ENCODE measurements at places on chromosomes 3 and 15.

- no peak for DNase-seq
Observed at GRCh38 chr3:58536501-58537411, at the start of gene ACOX2. ACOX2 (minus strand) TSS chr3:58537190; CDS start chr3:58535106, 2,084 bp downstream.

DNA sequence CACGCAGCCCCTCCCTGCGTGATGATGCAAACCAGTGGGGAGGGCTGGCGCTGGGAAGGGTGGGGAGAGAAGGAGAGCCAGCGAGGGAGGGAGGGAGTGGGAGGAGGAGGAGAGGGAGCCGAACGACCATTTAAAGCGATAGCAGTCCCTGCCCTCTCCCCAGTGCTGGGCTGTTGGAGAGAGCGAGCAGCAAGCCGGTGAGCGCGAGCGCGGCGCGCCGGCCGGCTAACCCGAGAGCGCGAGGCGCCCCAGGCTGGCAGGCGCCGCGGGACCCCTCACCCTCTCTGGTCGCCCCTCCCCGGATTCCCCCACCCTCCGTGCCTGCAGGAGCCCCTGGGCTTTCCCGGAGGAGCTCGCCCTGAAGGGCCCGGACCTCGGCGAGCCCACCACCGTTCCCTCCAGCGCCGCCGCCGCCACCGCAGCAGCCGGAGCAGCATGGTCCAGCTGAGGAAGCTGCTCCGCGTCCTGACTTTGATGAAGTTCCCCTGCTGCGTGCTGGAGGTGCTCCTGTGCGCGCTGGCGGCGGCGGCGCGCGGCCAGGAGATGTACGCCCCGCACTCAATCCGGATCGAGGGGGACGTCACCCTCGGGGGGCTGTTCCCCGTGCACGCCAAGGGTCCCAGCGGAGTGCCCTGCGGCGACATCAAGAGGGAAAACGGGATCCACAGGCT lies at the start of gene GRM7:
Gene GRM7 (plus strand): TSS at position 162 of the 671 bp plus-strand sequence.
- no peak for DNase-seq

- no peak for DNase-seq
Observed at GRCh38 chr3:4504340-4505261, 11.5 kb downstream of the ITPR1 start.

DNA sequence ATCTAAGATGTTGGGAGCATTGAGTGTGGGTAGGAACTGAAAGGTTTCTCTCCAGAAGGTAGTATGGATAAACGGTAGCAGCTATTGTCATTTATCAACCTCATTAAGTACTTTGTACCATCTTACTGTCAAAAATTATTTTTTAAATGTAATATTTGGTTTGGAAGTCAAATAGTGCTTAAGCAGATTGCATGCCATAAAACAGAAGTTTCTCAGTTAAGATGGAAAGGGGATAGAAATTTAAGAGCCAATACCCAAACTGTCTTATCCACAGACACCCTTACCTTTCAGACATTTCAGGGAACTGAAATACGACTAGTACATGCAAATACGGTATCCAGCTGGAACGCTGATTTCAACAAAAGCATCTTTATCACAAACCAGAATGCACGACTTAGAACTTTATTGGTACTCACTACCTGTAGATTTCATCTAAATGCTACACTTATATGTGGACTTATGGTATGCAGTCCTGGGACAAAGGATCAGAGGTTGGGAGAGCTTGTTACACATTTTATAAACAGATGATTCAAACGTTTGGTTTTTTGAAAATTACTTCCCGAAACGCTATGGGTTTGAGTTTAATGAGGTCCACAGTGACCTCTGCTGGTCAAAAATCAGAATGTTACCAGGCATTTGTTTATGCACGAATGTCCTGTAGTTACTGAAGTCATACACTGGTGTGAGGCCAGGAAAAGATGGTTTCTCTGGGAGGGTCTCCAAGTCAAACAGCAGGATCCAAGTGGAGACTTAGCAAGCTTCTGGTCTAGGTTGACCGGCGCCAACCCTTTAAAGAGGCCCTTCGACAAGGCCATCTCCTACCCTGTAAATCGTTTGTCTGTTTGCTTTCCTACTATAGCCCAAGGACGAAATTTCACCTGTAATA lies 45.7 kb upstream of the DUT start:
- peak; percentile 44 for DNase-seq

DNA sequence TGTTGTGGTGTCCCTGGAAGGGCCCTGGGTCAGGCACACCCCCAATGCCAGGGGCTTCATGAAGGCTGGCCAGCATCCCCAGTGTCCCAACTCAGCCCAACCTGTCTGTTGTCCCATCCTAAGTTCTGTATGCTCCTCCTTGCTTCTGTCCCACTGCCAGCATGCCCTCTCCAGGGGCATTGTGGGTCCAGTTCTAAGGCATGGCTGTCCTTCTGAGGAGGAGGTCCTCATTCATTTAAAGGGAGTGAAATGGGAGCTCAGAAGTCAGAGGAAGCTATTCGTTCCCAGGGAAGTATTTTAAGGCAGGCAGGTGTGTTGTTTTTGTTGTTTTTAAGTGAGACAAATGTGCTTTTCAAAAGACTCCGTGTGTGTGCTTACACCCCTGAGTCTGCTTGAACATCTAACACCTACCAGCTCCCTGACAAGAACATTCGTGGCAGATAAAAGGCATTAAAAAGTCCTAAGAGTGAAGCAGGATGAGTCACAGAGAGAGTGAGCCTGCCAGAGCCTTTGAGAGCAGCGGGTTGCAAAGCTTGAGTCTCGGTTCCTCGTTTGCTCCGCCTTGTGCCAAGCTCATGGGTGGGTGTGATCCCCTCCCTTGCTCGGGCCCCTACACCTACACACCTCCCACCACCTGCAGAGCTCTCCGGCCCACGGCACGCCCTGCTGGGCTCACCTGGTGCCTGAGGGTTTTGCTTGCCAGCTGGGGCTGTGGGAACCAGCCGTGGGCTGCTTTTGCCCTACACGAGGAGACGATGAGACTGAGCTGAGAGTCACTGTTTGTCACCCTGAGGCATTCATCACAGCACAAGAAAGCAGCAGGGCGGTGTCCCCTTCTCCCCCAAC lies 183.4 kb upstream of the TOPAZ1 start:
- no peak for DNase-seq

GRCh38 chr15:59738676-59739075 lies 49.6 kb upstream of the BNIP2 start:
- no peak for DNase-seq

GRCh38 chr3:39228496-39228895 lies 36.1 kb upstream of the XIRP1 start:
- DNase-seq = no peak

DNA sequence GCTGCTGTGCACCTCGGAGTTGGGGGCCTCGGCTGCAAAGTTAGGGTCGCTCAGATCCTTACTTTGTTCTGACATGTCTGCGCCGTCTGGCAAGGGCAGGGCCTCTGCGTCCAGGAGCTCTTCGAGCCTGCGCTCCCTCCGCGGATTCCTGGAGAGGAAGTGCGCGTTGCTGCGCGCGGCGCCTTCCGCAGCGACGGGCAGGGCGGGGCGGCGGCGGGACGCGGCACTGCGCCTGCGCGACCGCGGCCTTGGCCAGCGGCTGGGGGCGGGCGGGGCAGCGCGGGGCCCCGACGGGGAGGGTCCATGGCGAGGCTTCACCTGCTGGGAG lies at the start of gene NDN:
Gene NDN (minus strand): TSS at position 163 of the 328 bp plus-strand sequence. CDS start 88 bp downstream, at position 75.
- DNase-seq = peak; percentile 22

DNA sequence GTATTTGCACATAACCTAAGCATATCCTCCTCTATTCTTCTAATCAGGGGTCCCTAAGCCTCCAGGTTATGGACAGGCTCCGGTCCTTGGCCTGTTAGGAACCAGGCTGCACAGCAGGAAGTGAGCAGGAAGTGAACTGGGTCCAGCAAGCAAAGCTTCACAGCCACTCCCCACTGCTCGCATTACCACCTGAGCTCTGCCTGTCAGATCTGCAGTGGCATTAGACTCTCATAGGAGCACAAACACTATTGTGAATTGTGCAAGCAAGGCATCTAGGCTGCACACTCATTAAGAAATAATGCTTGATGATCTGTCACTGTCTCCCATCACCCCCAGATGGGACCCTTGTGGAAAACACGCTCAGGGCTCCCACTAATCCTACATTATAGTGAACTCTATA lies 9.8 kb downstream of the MSL2 start:
- no peak for DNase-seq

DNA sequence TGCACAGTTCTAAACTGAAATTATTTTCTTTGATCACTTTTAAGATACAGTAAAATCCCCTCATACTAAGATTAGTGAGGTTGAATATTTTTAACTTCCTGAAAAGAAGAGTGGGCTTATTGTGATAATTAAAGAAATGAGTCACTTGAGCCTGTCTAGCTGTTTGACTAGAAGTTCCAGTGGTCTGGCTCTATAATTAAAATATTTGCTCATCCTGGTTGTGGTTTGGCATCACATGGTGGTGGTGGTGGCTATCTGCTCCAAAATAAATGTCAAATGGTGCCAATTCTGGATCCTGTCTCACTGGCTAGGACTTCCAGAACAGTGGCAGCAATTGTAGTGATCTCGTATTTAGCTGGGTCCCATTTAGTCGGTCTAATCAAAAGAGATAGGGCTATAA lies 8.6 kb upstream of the TEX9 start:
- DNase-seq = no peak

DNA sequence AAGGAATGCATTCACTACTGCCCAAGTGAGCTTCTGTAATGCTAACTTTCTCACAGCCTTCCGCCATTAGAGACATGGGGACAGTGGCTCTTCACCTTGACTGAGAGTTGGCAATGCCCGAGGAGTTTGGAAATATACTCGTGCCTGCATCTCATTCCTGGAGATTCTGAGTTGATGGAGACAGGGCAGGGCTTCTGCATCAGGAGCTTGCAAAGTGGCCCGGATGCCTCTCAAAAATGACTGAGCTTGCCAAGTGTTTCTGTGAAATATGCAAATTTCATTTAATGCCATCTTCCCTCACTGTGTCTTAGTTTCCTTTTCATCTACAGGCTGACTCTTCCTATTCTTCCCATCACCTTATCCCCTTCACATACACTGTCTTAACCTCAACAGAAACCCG lies 346.2 kb downstream of the GRM7 start:
- no peak for DNase-seq

DNA sequence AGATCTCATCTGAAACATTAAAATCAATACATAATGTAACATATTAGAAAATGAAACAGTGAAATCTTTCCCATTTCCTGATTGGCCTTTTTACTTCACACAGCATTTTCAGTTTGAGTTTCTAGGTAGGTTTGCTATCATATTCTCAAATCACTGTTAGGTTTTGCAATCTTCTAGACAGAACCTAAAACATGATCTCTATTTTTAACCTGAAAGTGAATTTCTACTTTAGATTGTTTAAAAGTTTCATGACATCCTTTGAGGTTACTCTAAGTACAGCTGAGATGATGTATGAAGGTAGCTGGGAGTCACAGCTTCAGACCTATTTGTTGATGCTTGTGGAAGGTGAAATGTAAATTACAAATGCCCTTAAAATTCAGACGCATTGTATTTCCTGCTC lies 118.4 kb upstream of the GPR149 start:
- DNase-seq = no peak

DNA sequence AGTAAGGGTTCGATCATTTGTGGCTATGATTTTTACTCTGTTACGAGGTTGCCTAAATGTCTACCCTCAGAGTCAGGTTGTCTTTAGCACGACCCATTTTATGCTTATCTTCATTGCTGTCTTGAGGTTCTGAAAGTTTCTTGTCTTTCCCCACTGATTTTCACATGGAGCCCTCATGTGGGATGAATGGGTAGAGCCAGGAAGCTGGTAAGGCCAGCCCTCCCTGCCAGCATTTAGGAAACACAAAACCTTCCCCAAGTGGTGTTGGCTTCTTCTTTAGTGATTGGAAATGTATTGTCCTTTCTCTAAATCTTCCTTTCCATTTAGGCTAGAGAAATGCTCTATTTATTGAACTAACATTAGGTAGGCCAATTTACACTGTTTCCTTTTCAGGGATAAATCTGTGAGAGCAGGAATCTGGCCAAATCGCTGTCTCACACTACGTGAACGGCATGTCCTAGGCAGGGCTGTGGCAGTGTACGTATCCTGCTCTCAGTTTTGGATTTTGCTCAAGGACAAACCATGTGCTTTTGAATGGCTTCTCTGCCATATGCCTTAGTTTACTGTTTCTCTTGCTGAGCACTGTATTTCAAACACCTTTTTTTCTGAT lies 43.7 kb downstream of the MYZAP start:
- no peak for DNase-seq

- no peak for DNase-seq
Observed at GRCh38 chr3:38142959-38143358, 4.5 kb downstream of the MYD88 start.

DNA sequence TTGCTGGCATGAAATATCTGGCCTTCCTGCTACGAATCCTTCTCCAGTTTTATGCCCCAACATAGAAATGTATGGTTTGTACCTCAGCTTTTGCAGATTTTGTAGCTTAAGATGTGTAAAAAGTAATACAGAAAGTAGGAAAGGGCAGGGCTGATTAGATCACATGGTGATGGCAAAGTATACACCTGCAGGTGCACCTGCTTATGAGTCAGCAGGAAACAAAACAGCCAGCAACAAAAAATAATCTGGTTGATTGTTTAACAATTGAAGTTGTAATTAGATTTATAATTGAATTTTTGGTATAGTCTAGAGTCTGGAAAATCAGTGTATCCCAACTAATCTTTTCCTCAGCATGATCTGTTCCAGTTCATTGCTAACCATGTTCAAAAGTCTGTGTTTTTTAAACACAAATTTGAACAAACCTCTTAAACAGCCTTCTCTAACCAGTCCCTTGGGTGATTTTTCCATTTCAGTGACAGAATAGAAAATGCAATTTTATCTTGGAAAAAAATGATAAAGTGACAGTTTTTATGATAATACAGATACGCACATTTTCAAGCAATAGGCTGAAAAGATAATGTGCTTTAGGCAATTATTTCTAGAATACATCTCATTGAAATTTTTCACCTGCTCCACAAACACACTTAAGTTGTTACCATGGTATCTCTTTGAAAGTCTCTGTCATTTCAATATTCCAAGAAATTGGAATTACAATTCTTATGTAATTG lies 477.4 kb downstream of the NAALADL2 start:
- DNase-seq = no peak

GRCh38 chr3:183822631-183823030 lies 2.7 kb downstream of the MAP6D1 start:
- DNase-seq = no peak

GRCh38 chr15:91679447-91679846 lies 174.1 kb upstream of the SLCO3A1 start:
- no peak for DNase-seq

GRCh38 chr3:70281663-70282062 lies 30.8 kb downstream of the MDFIC2 start:
- no peak for DNase-seq

GRCh38 chr3:21794291-21794690 lies 43.3 kb upstream of the ZNF385D start:
- DNase-seq = no peak

- DNase-seq = no peak
Observed at GRCh38 chr3:57971975-57972374, 36.2 kb upstream of the FLNB start.
